EH (cell line): ENCODE measurements at places on chromosomes 3 and 15.

- DNase-seq = no peak
Measured at GRCh38 chr3:7203969-7204847, 343.3 kb downstream of the GRM7 start.

GRCh38 chr15:62566248-62566647 is 401.2 kb upstream of the C2CD4B start:
- DNase-seq = peak; percentile 24

GRCh38 chr3:171334465-171334811 is 125.8 kb downstream of the TNIK start:
- DNase-seq = no peak

GRCh38 chr15:58037723-58038301 is 27.7 kb downstream of the ALDH1A2 start:
- DNase-seq = no peak

GRCh38 chr3:107884719-107885460 is 205.9 kb downstream of the CD47 start:
- peak; percentile 98 for DNase-seq

GRCh38 chr3:73365756-73366397 is 258.9 kb downstream of the PDZRN3 start:
- peak; percentile 32 for DNase-seq

DNA sequence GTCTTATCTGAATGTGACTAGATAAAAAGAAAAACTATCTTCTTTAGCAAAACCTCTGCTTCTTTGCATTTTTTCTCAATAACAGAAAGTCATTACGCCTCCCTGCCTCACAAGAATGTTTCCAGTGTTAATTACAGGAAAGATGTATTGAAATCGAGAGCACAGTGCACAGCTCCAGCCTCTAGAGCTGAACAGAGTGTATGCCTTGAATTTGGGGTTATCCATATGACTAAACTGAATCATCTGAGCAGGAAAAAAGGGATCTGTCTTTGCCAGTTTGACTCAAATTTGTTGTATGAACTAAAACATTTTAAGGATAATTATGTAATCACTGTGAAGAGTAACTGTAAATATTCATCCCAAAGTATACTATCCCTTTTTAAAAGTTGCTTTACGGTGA is 149.1 kb upstream of the CGNL1 start:
- no peak for DNase-seq

DNA sequence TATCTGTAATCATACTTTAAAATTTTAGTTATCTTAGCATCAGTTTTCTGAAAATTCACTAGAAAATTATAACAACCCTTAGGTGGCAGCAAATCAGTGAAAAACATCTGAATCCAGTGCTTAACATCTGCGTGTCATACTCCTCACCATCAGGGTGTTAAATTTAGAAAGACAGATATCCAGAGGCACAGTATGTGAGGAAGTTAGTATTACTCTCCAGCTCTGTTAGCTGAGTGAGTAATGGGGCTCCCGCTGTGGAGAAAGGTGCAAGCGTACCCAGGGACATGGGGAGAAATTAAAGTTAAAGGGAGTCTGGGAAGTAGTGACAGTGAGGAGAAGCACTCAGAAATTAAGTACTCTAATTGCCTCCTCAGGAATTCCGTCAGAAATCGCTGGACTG is 50.9 kb downstream of the CEP63 start:
- DNase-seq = no peak

- DNase-seq = no peak
Measured at GRCh38 chr15:50149090-50149489, 30.1 kb upstream of the ATP8B4 start.

- no peak for DNase-seq
Measured at GRCh38 chr15:85688711-85689110, 106.0 kb downstream of the KLHL25 start.

DNA sequence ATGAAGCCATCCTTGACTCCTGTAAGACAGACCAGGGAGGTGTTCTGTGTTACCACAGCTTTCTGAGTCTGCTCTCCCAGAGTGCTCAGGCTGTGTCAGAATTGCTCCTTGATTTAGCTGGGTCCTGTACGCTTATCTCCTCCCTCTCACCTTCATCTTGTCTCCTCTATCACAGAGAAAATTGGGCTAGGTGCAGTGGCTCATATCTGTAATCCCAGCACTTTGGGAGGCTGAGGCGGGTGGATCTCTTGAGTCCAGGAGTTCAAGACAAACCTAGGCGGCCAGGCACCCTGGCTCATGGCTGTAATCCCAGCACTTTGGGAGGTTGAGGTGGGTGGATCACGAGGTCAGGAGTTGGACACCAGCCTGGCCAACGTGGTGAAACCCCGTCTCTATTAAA is 5.9 kb downstream of the SCAMP5 start:
- DNase-seq = no peak

DNA sequence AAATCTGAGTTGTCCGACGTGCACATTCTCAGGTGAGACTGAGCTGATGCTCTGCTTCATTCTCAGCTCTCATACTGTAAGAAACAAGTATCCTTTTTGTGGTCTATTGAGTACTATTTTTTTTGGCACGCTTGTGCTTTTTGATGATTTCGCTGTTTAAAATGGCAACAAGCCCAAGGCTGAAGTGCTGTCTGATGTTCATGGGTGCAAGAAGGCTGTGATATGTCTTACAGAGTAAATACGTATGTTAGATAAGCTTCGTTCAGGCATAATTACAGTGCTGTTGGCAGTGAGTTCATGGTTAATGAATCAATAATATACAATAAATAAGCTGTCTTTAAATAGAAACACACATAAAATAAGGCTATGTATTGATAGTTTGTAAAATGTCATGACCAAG is 27.2 kb downstream of the AQR start:
- peak; percentile 39 for DNase-seq

- DNase-seq = no peak
Measured at GRCh38 chr3:16936676-16937230, 52.0 kb downstream of the PLCL2 start.

- peak; percentile 70 for DNase-seq
Measured at GRCh38 chr15:36430726-36431265, 148.6 kb upstream of the CDIN1 start.

DNA sequence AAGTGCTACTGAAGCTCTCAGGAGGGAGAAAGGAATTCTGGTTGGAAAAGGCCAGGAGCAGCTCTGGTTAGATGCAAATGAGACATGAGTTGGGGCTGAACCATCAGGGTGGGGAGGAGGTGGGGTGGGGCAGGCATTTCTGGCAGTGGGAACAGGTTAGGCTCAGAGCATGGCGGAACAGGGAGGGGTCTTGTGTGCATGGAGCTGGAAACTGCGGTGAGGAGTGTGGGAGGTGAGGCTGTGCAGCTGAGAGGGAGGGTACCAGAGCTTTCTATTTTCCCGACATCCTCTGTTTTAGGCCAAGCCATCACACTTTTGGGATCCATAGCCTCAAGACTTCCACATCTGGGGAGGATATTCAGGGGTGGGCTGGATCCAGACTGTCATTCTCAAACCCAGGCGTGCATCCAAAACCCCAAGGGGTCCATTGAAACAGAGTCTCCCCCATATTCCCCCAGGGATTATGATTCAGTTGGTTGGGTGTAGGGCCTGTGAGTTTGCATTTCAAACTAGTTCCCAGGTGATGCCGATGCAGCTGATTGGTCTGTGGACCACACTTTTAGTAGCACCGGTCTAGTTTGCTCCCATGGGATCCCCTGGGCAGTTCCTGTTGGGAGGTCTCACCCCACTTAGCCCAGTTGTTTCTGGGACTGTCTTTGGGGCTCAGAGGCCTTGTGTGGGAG is 100.9 kb upstream of the TLE3 start:
- DNase-seq = no peak

DNA sequence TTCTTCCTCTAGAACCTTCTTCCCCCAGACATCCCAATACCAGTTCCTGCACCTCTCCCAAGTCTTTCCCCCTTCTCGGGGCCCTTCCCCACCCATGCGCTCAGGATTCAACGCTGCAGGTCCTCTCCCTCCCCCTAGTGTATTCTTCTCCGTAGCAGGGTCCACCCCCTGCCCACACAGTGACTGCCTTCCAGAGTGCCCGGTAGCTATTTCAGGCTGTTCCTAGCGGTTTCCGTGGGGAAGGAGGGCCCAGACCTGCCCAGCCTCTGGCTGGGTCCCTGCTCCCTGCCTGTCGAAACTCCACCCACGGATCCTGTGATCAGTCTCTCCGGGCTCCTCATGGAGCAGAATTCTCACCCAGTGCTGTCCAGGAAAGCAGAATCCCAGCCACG is 45.2 kb upstream of the SEC61A1 start:
- DNase-seq = no peak

DNA sequence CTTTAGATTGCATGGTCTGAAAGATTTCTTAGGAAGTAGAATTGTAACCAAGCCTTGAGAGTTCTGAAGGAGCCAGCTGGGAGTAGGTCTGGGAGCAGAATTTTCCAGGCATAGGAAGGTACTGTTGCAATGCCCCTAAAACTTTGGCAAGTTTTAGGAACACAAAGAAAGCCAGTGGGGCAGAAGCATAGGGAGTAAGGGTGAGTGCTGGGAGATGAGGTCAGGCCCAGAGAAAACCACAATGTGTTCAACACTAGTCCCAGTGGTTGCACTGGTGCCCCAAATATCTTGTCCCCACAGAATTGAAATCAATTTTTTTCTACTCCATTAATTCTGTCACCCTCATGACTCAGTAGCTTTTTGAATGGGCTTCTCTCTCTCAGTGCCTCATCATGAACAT is 120.7 kb upstream of the GALNT15 start:
- DNase-seq = no peak

DNA sequence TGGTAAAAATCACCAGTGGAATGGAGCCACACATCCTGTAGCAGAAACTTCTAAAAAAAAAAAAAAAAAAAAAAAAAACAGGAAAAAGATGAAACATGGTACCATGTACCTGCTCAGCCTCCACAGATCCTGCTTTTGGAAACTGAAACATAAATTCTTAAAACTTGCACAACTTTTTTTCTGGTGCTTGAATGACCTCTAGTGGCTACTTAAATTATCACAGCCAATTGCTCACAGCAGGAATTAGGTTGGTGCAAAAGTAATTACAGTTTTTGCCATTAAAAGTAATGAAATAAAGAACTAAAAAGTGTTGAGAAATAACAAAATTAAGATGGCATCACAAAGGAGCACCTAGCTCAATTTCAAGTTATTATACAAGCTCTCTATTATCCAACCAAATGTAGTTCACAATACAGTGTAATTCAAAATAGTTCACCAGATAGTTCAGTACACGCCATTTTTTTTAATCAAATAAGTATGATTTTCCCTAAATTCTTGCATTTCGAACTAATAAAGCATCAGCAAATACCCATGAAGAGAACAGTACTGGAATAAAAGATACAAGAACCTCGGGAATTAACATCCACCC is 80.6 kb downstream of the ULK4 start:
- DNase-seq = peak; percentile 53

DNA sequence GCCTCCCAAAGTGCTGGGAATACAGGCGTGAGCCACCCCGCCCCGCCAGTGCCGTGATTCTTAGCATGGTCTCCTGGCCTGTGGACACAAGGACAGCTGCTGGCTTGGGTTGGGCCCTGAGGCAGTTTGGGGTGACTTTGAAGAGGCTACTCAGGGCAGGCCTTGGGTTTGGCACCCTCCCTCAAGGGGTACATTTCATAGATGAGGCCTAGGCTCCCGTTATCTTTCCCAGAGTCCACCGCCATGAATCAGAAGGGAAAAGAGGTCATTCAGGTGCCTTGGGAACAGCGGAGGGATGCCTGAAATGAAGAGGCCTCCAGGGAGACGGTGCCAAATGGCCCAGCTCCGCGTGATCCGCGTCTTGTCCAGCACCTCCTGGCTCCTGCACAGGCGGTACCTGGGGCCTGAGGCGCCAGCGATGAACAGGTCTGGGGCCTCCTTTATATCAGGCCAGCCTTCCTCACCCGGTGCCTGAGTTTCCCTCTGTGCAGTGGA is 9.3 kb downstream of the GNAI2 start:
- no peak for DNase-seq

GRCh38 chr3:41274944-41275668 is 75.8 kb downstream of the CTNNB1 start:
- peak; percentile 90 for DNase-seq

- DNase-seq = peak; percentile 96
Measured at GRCh38 chr15:39213385-39213840, 367.5 kb upstream of the THBS1 start.

- no peak for DNase-seq
Measured at GRCh38 chr3:42557854-42558253, 23.9 kb downstream of the SEC22C start.

DNA sequence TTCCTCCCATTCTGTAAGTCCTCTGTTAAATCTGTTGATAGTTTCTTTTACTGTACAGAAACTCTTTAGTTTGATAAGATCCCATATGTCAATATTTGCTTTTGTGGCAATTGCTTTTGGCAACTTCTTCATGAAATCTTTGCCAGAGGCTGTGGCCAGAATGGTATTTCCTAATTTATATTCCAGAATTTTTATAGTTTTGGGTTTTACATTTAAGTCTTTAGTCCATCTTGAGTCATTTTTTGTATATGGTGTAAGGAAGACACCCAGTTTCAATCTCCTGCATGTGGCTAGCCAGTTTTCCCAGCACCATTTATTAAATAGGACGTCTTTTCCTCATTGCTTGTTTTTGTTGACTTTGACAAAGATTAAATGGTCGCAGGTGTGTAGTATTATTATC is 372.4 kb upstream of the CADM2 start:
- no peak for DNase-seq

DNA sequence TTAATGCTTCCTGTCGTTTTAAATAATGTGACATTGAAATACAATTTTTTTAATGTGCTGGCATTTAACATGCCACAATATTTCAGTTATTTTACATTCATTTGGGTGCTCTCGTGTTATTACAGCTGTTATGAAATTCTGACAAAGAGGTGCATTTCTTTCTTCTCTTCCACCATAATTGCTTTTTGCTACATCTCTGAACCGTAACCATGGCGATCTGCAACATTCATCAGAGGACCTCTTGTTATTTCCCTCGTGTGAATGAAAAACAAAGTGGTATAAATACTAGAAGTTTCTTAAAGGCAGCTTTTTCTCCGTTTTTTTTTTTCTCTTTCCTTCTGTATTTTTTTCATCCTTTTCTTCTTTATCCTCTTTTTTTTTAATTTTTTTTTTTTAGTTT is 316.4 kb downstream of the MCTP2 start:
- no peak for DNase-seq

DNA sequence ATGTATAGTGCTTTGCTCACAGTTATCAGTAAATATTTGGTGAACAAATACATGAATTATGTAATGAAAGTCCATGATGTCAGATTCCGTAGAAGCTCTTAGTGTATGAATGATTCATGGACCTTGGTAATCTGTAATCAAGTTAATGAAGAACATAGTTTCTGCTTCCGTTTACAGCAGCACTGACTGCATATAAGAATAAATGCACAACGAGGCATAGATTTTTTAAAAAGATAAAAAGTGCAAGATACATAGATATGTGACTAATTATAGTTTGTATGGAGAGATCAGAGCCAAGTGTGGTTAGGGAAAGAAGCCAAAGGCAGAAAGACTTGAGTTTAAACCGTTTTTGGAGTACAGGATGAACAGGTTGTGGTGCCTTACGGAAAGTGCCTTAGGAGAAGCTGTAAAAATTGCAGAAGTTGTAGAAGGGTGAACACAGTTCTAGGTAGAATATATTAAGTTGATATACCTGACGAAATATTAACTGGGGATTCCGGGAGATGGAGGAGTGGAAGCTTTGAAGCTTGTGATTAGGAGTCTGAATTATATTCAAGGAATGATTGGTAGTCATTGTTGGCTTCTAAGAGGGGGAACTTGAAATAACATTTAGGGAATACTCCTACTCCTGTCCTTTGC is 293.1 kb downstream of the NLGN1 start:
- DNase-seq = peak; percentile 62
